Stimulated activated naive CD4-positive, alpha-beta T cell treated with Interleukin-2 at 50 U/mL for 16 hours (primary cell): ENCODE measurements at places on chromosomes 16 and 17.

DNA sequence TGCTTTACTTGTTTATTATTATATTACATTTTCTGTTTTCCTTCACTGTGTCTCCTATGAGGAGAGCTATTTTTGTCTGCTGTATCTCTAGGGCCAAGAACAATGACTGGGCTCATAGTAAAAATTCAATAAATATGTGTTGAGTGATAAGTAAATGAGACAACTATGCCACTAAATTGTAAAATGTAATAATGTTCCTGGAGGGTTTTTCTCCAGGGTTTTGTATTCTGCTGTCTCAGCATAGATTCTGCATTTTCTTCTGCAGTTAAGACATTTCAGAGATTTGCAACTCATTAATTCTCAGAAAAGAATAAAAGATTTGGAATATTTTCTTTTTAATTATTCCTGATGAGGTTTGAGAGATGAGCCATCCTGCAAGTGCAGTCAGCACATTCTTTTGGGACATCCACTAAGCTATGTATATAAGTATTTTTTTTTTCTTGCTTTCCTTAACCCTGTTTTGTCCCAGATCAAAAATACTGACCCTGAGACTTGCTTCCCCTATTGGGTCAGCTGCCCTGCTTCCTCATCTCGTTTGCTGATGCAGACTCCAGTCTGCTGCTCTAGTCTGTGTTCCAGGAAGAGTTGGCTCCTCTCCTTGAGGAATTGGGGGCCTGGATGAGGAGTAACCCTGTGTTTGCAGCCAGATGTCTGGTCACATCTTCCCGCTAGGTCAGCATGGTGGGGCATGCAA lies 122.9 kb downstream of the ABCA8 start:
- DNase-seq: no peak

DNA sequence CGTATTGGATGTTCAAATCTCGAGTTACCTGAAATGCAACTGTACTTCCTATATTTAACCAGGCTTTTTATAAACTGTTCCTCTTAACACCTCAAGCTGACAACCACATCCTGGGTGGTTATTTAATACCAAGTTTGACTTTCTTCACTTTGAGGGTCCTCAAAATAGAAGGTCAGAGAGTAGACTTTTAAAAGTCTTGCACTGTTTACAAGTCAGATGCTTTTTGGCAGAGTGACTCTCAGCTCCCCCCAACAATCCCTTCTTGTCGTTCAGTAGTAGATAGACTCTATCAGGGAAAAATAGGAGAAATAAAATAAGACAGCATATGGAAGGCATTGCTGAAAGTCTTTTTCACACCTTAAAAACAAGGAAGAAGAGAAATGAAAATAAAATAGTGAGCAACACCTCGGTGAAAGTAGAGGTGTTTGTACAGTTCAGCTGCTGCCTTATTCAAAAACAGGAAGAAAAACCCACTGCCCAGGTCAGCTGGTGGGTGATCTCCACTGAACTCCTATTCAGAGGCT lies 650.4 kb downstream of the WWOX start:
- DNase-seq: no peak

- DNase-seq: no peak
Measured at GRCh38 chr16:55989569-55989907, 114.4 kb upstream of the CES5A start.

DNA sequence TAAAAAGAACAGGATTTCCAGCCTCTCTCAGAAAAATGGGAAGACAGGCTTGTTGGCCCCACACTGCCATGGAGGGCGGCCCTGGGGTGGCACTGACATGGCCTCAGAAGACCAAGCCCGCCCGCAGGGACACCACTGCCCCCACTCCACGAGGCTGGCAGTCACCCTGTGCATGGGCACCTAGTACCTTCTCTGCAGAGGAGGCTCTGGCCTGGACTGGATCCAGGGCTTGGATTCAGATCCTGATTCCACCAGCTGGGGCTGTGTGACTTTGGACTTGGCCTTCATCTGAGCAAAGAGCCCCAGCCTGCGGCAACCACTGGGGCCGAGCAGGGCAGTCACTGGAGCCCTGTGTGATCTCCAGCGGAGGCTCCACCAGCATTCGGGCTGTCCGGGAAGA lies 16.8 kb upstream of the FASN start:
- no peak for DNase-seq

DNA sequence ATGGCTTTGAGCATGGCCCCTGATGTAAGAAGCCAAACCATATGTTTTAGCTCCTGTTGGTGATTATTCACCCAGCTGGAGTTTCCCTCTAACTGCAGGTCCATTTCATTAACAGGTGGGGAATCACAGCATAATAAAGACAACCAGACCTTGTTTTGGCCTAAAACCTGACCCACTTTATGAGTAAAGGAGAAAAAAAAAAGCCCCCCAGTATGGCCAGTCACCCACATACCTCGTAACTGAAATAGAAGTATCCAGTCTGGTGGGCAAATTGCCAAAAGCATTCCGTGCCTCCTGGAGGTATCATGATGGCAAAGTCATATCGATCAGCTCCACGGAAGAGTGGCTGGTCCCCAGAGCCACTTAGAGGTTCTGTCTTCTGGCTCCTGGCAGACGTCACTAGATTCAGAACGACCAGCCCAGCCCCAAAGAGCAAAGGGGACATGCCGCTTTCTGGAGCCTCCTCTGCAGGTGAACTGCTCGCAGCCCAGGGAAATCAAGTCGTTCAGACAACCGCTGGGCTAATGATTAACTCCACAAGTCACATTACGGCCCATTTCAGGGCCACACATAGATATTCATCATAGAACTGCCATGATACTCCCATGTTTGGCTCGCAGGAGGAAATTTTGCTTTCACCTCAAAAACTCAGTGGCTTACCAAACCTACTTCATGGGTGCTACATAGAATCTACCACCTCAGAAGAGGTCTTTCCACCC lies at the start of gene TMED6:
TSS of gene TMED6 (minus strand) at position 478 of the 719 bp plus-strand sequence. CDS start at position 445, 33 bp downstream.
- DNase-seq: no peak

GRCh38 chr17:66354472-66354871 lies 52.1 kb downstream of the PRKCA start:
- DNase-seq: no peak

DNA sequence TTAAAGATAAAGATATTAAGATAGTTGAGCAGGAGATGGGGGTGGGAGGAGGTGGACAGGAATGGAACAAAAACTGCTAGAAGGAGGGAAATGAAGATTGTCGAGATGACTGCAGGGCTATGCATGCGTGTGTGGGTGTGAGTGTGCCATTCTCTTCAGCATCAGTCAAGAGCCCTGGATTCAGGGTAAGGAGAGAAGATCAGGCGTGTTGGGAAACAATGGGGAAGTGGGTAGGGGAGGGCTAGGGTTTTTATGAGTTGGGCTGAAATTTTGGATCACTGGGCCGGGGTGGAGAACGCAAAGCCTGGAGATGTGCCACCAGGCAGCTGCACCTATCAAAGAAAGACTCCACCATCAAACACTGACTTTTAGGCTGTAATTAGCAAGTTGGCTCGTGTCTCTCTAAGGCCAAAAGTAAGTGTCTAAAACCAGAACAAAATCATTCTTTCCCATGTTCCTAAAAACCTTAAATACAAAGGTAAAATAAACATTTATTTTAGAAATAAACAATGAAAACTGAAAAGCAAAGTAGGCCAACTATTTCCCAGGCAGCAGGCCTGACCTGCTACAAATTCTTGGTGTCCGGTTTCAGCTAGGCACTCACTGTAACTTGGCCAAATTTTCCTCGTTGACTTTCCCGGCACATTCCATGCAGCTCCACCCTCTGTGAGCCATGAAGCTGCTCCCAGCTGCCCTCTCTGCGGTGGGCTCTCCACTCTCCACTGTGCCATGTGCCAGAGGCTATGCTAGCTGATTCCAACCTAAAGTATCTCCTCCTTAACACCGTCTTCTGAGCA lies 4.2 kb downstream of the CDRT4 start:
- no peak for DNase-seq

GRCh38 chr17:13036751-13037150 lies 18.9 kb upstream of the ELAC2 start:
- DNase-seq: no peak

DNA sequence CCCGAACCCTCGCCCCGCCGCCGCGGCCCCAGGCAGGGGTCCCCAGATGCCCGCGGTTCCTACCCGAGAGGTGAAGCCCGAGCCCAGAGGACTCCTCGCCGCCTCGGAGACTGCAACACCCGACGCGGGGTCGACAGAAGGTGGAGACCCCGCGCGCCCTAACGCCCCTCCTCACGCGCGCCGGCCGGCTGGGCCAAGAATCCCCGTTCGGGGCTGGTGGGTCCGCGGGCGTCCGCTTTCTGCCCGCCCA lies 515 bp downstream of the SUMO2 start:
- no peak for DNase-seq
